Common myeloid progenitor, CD34-positive (primary cell): ENCODE measurements at places on chromosomes 12 and 14.
A peak's percentile ranks its signal among the peaks of the same experiment; 100 is the strongest.

GRCh38 chr12:39440781-39441180, 2.1 kb downstream of the KIF21A start:
- DNase-seq, result peak; percentile 2
- H3K4me3 ChIP-seq, result no peak overlapping the region
- H3K27ac ChIP-seq, result no peak overlapping the region
- H3K4me1 ChIP-seq, result no peaks in the 10 kb centered on the region
- no peaks in the 10 kb centered on the region for H3K36me3 ChIP-seq

GRCh38 chr14:104214431-104215218, 76.2 kb downstream of the KIF26A start:
- no peak overlapping the region for H3K4me3 ChIP-seq
- no peak for DNase-seq
- H3K36me3 ChIP-seq, result no peaks in the 10 kb centered on the region

GRCh38 chr12:124159655-124160054, 135.2 kb upstream of the RFLNA start:
- no peaks in the 10 kb centered on the region for H3K36me3 ChIP-seq
- H3K4me3 ChIP-seq, result no peak overlapping the region
- no peak for DNase-seq

- peaks cover 3% of the 10 kb centered on the region for H3K36me3 ChIP-seq
- peak; percentile 62 for DNase-seq
- H3K27me3 ChIP-seq, result no peaks in the 10 kb centered on the region
- H3K4me3 ChIP-seq, result no peak overlapping the region
- no peak overlapping the region for H3K27ac ChIP-seq
Observed at GRCh38 chr14:50659327-50659974, 8.7 kb downstream of the SAV1 start.

GRCh38 chr12:30598889-30599288, 96.8 kb downstream of the IPO8 start:
- no peaks in the 10 kb centered on the region for H3K27me3 ChIP-seq
- H3K27ac ChIP-seq, result no peak overlapping the region
- no peaks in the 10 kb centered on the region for H3K4me1 ChIP-seq
- no peaks in the 10 kb centered on the region for H3K36me3 ChIP-seq

GRCh38 chr12:66552716-66553115, 126.2 kb downstream of the GRIP1 start:
- no peak overlapping the region for H3K27ac ChIP-seq
- no peaks in the 10 kb centered on the region for H3K27me3 ChIP-seq
- no peaks in the 10 kb centered on the region for H3K4me1 ChIP-seq

DNA sequence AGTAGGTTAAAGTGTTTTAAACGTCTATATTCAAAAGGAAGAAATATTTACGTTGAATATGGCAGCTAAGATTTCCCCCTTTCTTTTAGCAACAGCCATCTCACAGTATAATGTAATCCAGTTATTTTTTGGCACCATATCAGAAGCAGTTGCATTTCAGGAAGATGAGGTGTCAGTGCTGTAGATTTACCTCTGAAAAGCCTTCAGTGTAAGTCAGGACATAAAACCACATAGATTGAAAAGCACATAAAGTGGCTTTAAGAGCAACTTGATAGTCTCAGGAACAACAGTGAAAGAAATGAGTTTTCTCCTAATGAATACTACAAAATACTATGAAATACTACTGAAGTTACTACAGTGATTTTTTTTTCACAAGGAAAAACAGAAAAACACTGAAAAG, 6.9 kb downstream of the MLH3 start:
- peaks cover 20% of the 10 kb centered on the region for H3K36me3 ChIP-seq
- peak; percentile 67 for DNase-seq
- peak overlapping the region; percentile 70 for H3K27ac ChIP-seq
- H3K4me3 ChIP-seq, result no peak overlapping the region

DNA sequence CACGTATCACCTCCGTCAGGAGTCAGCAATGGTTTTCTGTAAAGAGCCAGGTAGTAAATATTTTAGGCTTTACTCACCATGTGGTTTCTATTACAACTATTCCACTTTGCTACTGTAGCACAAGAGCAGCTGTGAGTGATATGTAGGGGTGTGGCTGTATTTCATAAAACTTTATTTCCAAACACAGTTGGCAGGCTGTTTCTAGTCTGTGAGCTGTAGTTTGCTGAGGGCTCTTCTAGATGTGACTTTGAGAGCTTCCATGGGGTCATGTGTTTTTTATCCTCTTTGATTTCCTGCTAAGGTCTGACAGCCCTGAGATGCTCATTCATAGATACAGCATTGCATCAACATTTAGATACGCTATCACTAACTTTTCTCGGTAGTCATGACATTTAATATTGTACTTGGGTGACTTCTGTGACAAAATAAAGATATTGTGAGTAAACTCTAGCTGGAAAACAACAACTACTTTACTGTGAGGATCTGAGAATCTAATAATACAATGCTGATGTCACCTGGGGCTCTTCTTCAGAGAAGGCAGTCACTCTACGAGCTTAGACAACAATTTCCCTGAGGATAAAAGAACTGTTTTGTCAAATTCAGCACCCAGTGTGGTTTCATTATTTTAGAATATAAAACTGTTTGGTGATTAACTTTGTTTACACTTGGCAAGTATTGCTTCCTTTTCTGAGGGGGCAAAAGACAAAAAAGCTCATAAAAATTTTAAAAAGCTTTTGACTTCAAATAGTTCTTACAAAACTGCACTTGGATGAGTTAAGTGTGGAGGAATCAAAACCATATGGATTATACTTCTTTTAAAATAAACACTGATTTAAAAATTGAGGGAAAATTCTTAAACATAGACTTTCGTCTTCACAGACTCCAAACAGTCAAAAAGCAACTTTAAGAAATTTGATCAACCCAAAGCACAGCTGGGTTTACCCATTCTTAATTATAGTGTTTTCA, 231.2 kb upstream of the DCN start:
- H3K36me3 ChIP-seq, result no peaks in the 10 kb centered on the region
- H3K4me3 ChIP-seq, result no peak overlapping the region
- DNase-seq, result no peak
- H3K27ac ChIP-seq, result no peak overlapping the region
- no peaks in the 10 kb centered on the region for H3K27me3 ChIP-seq

- no peak for DNase-seq
- H3K4me1 ChIP-seq, result no peaks in the 10 kb centered on the region
- H3K36me3 ChIP-seq, result no peaks in the 10 kb centered on the region
- H3K27me3 ChIP-seq, result no peaks in the 10 kb centered on the region
Observed at GRCh38 chr12:18108611-18109010, 18.6 kb upstream of the RERGL start.

- no peak overlapping the region for H3K4me3 ChIP-seq
- no peak overlapping the region for H3K27ac ChIP-seq
- no peaks in the 10 kb centered on the region for H3K4me1 ChIP-seq
- peaks cover 21% of the 10 kb centered on the region for H3K36me3 ChIP-seq
Observed at GRCh38 chr14:65024957-65025356, 38.3 kb downstream of the FNTB start.

- H3K27ac ChIP-seq, result no peak overlapping the region
- no peak overlapping the region for H3K4me3 ChIP-seq
- peaks cover 2% of the 10 kb centered on the region for H3K27me3 ChIP-seq
- no peaks in the 10 kb centered on the region for H3K4me1 ChIP-seq
Observed at GRCh38 chr12:106345746-106346145, 11.8 kb upstream of the POLR3B start.

- no peak overlapping the region for H3K27ac ChIP-seq
- H3K4me1 ChIP-seq, result no peaks in the 10 kb centered on the region
- H3K4me3 ChIP-seq, result no peak overlapping the region
Observed at GRCh38 chr12:103386451-103386850, 109.3 kb downstream of the C12orf42 start.

DNA sequence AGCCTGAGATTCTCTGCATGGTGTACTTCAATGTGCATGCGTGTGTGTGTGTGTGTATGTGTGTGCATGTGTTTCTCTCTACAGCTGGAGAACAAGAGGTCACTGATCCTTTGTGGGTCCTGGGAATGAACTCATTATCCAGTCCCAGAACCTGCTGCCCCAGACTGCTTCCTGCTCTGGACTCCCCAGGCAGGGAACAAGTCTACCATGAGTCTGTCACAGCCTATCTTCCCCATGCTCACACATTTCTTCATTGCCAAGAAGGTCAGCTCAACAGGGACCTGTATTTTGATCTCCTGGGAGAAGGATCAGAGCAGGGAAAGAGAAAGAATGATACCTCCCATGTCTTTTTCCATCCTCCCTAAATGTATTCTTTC, 2.9 kb upstream of the AGAP2 start:
- peak overlapping the region; percentile 65 for H3K27ac ChIP-seq
- peaks cover 20% of the 10 kb centered on the region for H3K36me3 ChIP-seq

DNA sequence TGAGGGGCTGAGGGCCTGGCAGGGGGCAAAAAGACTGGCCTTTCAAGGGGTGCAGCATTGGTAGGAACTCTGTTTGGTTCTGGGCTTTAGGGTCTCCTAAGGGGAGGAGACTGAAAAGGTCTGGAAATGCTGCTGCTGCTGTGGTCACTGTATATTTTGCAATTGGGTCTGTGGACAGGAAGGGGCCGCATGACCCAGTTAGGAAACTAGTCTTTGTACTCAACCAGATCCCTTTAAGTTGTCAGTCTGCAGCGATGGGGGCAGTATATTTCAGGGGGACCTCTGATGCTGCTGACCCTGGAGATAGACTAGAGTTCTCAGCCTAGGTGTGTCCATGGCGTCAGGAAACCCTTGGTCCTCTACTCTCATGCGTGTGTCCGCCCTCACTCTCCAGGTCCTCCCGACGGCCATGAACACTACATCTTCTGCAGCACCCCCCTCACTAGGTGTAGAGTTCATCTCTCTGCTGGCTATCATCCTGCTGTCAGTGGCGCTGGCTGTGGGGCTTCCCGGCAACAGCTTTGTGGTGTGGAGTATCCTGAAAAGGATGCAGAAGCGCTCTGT, 4.0 kb downstream of the LTB4R start:
- peaks cover 18% of the 10 kb centered on the region for H3K4me1 ChIP-seq
- H3K27me3 ChIP-seq, result no peaks in the 10 kb centered on the region
- H3K36me3 ChIP-seq, result no peaks in the 10 kb centered on the region
- H3K27ac ChIP-seq, result no peak overlapping the region
- no peak overlapping the region for H3K4me3 ChIP-seq
- no peak for DNase-seq

DNA sequence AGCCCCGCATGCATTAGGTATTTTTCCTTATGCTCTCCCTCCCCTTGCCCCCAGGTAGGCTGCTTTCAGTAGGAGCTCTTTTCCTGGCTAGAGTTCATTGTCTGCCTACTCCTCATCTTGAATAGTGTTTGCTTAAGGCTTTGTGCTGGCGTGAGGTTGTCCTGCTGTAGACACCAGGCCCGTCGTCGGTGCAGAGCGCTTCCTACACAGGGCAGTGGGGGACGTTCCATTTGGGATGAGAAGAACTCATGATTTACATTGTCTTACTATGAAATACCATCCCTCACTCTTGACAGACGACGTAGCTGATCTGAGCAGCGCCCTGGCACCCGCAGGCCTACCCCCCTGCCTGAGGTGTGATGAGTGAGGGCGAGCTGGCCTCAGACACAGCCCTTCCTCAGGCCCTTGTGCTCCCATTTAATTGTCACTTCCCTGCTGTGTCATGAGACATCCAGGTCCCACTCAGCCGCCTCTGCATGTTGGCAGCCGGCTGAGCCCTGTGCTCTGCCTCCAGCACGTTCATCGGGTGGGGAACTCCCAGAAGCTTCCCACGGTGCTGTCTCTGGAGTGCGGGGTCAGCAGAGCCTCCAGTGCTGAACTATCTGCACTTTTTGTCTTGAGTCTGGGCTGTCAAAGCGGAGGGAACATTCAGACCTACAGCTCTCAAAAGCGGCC, 76.0 kb downstream of the WDR20 start:
- H3K36me3 ChIP-seq, result peaks cover 11% of the 10 kb centered on the region
- no peaks in the 10 kb centered on the region for H3K4me1 ChIP-seq
- no peak for DNase-seq
- H3K27ac ChIP-seq, result no peak overlapping the region
- no peaks in the 10 kb centered on the region for H3K27me3 ChIP-seq
- H3K4me3 ChIP-seq, result no peak overlapping the region

DNA sequence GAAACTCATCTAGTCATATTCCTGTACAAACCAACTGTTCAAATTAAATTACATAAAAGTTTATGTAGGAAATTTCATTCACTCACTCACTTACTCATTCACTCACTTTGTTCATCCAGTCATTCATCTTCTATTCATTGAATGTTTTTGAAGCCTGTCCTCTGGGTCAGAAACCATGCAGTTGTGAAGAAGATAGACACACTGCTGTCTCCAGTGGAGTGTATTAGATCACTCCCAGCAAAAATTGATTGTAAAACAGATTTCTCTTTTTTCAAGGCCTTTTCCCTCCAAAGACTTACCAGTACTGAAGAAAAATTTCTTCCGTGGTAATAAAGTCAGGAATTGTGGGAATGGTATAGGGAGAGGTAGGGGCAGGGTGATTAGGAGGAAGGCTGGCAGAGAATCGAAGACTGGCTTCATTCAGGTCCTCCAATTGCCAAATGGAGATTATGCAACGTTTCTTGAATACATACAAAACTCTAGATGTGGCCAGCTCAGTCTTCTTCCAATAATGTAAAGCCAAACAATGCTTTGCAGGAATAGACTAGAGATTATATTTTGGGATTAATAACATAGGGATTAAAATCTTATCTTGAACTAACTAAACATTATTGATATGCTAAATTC, 9.1 kb downstream of the LRRK2 start:
- H3K27me3 ChIP-seq, result no peaks in the 10 kb centered on the region
- H3K4me1 ChIP-seq, result no peaks in the 10 kb centered on the region
- H3K36me3 ChIP-seq, result no peaks in the 10 kb centered on the region
- no peak for DNase-seq

DNA sequence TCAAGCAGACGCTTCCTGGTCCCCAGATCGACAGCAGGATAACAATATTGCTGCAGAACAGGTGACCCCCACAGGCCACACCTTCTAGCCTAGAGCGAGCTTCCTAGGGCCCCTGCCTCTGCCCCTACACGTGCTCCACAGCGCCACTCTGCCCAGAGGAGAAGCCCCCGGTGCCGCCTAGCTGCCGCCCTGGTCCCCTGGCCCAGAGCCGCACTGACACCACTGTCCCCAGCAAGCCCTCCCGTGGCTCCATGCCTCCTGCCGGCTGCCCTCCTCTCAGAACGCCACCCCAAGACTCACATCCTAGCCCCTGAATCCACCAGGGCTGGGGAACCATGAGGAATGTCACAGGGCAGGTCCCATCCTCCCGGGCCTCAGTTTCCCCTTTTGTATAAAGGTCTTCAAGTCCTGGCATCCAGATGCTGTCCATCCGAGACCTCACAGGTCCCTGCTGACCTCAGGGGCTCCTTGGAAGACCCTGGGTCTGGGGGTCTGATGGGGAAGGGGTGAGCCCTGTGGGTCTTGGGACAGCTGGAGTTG, 31.0 kb downstream of the JAG2 start:
- no peaks in the 10 kb centered on the region for H3K27me3 ChIP-seq
- no peak overlapping the region for H3K27ac ChIP-seq
- H3K36me3 ChIP-seq, result no peaks in the 10 kb centered on the region

DNA sequence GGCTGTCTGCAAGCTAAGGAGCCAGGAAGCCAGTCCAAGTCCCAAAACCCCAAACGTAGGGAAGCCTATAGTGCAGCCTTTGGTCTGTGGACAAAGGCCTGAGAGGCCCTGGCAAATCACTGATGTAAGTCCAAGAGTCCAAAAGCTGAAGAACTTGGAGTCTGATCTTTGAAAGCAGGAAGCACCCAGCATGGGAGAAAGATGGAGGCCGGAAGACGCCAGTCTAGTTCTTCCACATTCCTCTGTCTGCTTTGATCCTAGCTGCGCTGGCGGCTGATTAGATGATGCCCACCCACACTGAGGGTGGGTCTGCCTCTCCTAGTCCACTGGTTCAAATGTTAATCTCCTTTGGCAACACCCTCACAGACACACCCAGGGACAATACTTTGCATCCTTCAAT, 58.5 kb downstream of the CAPS2 start:
- H3K4me3 ChIP-seq, result no peak overlapping the region
- no peaks in the 10 kb centered on the region for H3K36me3 ChIP-seq
- no peak overlapping the region for H3K27ac ChIP-seq
- no peaks in the 10 kb centered on the region for H3K27me3 ChIP-seq
- DNase-seq, result no peak
